ENCODE measurements at places on chromosomes 7 and 10. TPM values are rescaled to one million over a fixed set of nuclear protein-coding genes. Genes with fewer than 3 reads are reported as not detected.

GRCh38 chr7:50806143-50806542, 23.4 kb upstream of the GRB10 start:
- no peak for DNase-seq

- DNase-seq, result no peak
Measured at GRCh38 chr10:47245731-47246350, 54.2 kb upstream of the GDF10 start.

DNA sequence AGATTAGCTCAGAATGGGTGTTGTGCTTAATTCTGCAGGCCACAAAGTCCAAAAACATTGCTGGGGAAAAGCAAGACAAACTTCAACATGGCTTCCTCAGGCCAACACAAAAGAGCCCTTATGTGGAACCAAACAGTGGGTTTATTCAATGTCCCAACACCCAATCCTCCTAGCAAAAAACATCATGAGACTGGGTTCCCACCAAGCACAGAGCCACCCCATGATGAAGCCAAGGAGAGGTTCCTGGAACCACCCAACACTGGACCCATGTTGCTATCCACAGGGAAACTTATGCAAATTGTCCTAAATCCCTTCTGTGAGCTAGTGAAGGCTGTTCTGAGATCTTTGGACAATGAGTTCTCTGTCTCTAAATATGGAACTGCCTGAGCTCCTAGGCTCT, 24.0 kb downstream of the SLC25A13 start:
- DNase-seq, result no peak

GRCh38 chr10:110455446-110455845, 42.3 kb upstream of the DUSP5 start:
- DNase-seq, result no peak

- no peak for DNase-seq
Measured at GRCh38 chr7:47352394-47352968, 229.4 kb downstream of the TNS3 start.

DNA sequence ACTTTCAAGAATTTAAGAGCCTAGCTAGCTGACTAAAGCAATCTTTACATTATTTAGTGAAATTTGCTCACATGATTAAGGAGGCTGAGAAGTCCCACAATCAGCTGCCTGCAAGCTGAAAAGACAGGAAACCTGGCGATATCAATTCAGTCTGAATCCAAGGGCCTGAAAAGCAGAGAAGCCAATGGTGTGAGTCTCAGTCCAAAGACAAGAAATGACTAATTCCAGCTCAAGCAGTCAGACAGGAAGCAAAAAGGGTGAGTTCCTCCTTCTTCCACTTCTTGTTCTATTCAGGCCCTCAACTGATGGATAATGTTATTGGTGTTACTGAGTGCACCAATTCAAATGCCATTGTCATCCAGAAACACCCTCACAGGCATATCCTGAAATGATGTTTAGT, 1231.6 kb upstream of the CELF2 start:
- DNase-seq, result no peak

- DNase-seq, result no peak
Measured at GRCh38 chr7:21898265-21898930, 47.3 kb downstream of the CDCA7L start.

GRCh38 chr7:65974876-65975275, 7.1 kb downstream of the GUSB start:
- no peak for DNase-seq

DNA sequence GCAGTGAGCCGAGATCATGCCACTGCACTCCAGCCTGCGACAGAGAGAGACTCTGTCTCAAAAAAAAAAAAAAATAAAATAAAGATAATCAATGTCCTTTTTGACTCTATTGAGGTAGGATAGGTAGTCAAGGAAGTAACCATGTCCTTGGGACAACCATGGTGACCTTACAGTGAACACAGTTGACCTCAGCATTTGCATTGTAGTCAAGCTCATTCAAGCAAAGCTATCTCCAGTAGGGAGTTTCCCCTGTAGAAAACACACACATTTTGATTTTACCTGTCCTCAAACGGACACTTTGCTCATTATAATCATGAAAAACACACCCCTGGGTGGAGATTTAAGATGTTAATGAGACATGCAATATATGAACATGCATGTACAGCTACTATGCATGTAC, 171.7 kb downstream of the KIF20B start:
- no peak for DNase-seq

FAM237B gene
- total RNA-seq, result not detected

LHPP gene
- total RNA-seq, result 14.3 TPM

PARD3 gene
- total RNA-seq, result 30.9 TPM

CLDN3 gene
- total RNA-seq, result 0.28 TPM

TFR2 gene
- not detected for total RNA-seq

MRLN gene
- total RNA-seq, result not detected

Data from omental fat pad (tissue), 4 donors.